ENCODE measurements at places on chromosomes 2 and 18.

- DNase-seq, result no peak
Measured at GRCh38 chr18:25055076-25055475, 296.9 kb downstream of the ZNF521 start.

GRCh38 chr2:21268197-21268877 lies 144.6 kb downstream of the TDRD15 start:
- DNase-seq, result no peak

- DNase-seq, result no peak
Measured at GRCh38 chr18:76619261-76619620, 124.2 kb upstream of the ZNF516 start.

GRCh38 chr18:62767321-62767720 lies 52.0 kb downstream of the PHLPP1 start:
- DNase-seq, result no peak

GRCh38 chr2:121649149-121649595 lies at the start of gene CLASP1:
TSS of gene CLASP1 (minus strand) at chr2:121649462. CDS start at chr2:121605895, 43,567 bp downstream.
- no peak for DNase-seq

DNA sequence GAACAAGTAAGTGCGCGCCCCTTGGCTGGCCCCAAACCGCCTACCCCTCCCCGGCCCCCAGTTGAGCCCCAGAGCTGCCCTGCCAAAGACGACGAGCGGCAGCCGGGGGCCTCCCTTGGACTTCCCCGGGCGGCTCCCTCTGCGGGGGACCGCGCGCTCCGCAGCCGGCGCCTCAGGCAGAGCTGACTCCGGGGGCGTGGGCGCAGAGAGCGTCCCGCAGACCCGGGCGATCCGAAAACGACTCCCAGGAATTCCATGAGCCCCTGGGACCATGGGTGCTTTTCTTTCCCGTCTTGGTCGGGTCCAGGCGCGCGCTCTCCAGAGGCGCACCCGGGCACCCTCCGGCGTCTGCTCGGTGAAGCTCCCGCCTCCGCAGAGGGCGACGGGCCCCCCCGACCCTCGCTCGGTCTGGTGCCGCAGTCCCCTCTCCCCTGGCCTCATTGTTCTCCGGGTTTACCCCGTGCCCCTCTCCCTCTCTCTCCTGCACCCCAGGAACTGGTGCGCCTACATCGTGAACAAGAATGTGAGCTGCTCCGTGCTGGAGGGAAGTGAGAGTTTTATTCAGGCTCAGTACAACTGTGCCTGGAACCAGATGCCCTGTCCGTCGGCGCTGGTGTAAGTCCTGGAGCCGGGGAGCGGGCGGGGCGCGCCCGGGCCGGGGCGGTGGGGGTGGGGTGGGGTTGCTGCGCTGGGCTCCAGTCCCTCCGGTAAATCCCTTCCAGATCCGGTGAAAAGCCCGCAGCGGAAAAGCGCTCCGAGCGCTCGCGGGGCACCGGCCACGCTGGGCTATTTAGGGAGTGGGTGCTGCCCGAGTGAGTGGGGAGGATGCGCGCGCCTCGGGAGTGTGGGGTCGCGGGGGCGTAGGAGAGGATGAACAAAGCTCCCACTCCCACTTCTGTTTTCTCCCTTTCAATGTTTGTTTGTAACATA lies 776 bp downstream of the EMILIN2 start:
- DNase-seq, result no peak

DNA sequence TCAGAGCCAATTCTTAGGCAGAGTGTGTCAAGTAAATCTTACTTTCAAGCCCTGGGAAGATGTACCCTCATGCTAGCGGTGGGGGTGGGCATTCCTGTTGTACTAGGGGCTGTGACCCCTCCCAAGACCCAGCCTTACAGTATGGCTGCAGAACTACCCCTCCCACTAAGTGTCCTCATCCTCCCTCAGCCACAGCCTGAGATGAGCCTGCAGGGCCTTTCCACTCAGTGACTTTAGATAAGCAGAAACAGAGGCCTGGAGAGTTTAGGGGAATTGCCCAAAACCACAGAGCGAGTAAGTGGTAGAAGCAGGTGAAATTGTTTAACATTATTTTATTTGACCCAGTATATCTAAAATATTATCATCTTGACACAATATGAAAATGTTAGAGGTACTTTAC lies 36.6 kb downstream of the TTC32 start:
- DNase-seq, result no peak

GRCh38 chr18:57083485-57083884 lies 63.4 kb upstream of the BOD1L2 start:
- no peak for DNase-seq

DNA sequence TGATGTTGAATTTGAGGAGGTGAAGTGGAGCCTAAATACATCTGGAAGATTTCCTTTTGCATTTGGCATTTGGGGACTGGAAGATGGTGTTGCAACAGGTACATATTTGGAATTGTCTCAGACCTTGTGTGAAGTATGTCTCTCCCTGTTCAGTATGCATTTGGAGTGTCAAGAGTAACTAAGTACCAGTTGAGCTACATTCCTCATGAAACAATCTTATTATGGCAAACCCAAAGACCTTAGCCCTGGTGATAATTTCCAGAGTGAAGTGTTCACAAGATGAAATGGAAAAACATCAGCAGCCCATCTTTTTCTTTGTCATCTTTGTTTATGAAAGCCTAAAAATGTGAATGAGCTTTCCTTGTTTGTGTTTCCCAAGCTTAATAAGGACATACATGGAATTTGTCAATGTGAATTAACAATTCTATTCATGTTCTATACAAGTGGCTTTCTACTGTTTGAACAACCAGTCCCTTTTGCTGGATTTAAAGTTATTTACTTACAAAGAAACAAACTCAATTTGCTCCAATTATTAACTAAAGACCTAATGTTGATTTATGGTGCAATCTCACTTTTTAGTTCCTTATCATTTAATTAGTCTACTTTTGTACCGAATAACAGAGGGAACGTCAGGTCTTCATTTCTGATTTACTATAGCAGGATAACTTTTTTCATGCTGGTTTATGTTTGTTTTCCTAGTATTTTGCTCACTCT lies 42.1 kb upstream of the PPP1R1C start:
- DNase-seq, result no peak

DNA sequence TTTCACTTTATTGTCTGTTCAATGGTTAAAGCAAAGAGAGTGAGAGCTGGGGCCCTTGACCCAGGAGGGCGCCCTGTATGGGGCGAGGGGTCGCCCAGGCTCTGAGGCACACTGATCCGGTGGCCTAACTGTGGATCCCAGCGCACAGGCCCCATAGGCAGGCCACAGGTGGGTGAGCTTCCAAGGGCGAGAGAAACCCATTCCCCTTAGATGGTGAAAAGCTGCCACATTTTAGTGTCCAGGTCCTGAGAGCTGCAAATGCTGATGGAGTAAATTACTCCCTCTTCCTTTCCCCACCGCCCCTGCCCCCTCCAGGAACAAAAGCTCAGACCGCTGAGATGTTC lies 5.9 kb upstream of the DLX2 start:
- no peak for DNase-seq

- no peak for DNase-seq
Measured at GRCh38 chr2:219562049-219563020, 9.0 kb downstream of the OBSL1 start.

DNA sequence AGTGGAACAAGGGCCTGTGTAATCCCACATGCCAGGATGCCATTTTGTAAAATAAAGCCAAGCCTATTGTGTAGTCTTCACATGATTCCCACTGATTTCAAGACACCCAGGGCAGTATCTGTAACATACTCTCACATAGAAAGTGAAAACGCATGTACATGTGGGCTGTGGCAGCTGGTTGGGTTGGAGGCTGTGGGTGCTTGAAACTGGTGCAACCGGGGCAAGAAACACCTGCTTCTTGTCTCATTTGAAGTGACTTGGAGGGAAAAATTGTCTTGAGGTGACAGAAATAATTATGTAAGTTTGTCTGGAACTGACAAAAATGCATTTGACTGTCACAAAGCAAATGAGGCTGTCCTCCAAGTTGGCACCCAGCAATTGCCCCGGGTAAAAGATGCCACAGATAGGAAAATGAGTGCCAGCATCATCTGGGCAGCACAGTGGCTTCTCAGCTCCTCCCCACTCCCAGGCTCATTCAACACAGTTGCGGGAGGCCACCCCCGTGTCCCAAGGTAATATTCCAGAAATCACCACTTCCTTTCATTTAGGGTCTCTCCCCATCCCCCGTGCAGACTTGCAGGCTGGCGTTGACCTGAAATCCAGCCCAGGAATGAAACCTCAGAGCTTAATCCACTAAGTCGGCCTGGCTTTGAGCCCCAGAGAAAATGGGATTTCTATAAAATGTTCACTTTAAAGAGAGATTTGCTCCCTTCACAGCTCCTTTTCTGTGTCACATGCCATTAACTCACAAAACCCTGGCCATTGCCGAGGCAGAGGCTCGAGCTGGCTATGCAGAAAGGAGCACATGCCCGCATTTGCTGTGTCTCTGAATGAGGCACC lies 293.9 kb upstream of the PARD3B start:
- DNase-seq, result no peak

DNA sequence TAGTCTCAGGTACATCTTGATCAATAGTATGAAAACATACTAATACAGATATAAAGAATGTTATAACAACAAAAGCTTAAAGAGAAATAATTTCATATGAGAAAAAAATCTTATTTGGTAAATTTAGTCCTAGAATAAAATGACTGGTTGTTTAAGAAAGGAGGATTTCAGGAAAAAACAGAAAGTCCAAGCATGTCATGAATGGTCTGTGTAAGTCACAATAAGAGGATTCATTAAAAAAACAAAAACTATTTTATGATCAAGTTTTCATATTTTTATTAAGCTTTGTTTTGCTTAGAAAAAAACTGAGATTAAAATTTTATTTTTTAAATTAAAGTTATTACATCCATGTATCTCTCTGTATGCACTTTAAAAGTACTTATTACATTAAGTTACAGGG lies 353.9 kb upstream of the SPHKAP start:
- no peak for DNase-seq

- no peak for DNase-seq
Measured at GRCh38 chr2:230762317-230762896, 49.8 kb downstream of the CAB39 start.
